Activated T-helper 9 cell treated with anti-CD3 and anti-CD28 coated beads, Interleukin-2, amount 50 U/mL, for 16 hours (primary cell): ENCODE measurements at places on chromosomes 12 and 14.

- DNase-seq = no peak
Measured at GRCh38 chr14:36998686-36999085, 173.7 kb downstream of the SLC25A21 start.

DNA sequence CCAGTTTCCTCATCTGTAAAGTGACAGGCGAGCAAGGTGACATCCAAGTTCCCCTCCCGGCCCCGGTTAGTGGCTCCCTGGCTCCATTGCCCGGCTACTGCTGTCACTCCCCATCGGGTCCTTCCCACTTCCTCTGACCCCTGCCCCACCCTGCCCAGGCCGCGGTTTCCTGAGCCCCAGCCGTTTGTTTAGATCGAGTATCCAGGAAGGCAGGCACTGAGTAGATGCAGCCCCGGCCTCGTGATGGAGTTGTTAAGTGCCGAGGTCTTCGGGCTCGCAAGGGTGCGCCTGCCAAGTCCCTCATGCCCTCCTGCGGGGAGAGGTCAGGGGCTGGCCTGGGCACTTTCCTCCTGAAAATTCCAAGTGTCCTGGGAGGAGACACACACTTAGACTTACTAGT is 55.4 kb downstream of the TEAD4 start:
- DNase-seq = no peak

- no peak for DNase-seq
Measured at GRCh38 chr12:105587237-105587636, 256.7 kb downstream of the C12orf75 start.

DNA sequence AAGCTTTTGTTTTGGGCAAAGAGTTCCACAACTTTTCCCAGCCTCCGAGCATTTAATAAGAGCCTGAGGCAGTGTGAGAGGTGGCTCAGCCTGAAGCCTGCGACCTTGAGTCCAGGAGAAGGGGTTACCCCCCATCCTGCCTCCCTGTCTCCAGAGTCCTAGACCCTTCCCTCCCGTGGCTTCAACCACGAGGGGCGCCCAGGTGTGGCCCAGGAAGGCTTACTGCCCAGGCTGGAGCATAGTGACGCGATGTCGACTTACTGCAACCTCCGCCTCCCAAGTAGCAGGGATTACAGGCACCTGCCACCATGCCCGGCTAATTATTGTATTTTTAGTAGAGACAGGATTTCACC is 641 bp downstream of the LRRC43 start:
- no peak for DNase-seq

DNA sequence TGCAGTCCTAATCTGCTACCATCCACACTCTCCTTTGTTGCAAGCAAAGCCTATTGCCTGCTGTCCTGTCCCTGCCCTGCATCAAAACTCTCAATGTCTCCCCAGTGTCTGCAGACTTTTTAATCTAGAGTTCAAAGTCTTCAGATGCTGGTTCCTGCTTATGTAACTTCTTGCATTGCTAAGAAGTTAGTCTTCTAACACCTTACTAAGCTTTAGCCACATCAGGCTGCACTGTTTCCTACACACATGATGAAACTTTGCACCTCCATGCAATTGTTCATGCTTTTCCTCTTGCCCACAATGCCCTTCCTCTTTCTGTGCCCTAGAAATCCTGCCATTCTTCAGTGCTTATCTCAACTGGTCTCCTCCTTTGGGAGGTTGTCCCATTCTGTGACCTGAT is 16.2 kb upstream of the DICER1 start:
- DNase-seq = no peak

DNA sequence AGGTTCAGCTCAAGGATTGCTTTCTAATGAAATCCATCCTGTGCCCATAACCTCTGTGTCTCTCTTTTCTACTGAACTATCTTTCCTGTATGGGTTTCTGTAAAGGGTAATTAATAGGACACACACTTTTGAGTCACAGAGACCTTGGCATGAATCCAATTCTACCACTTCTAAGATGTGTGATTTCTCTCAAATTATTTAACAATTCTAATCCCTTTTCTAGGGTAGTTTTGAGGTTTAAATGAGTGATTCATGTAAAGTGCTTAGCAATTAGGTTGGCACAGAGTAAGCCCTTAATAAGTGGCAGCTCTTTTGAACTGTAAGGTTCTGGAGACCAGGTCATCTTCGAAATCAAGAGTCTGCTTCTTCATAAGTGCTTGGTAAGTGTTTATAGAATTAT is 202.7 kb downstream of the RASSF9 start:
- no peak for DNase-seq
